Urinary bladder (tissue), 4 donors: ENCODE measurements at places on chromosomes 12 and 14. TPM values are rescaled to one million over a fixed set of nuclear protein-coding genes. Genes with fewer than 3 reads are reported as not detected.

IL26 gene
- total RNA-seq = not detected

ART4 gene
- total RNA-seq = 4.8 TPM

ALX1 gene
- 1.1 TPM for total RNA-seq

GSC gene
- 0.79 TPM for total RNA-seq

- DNase-seq = no peak
These were observed 65.1 kb upstream of the SLCO1B1 start for GRCh38 chr12:21065845-21066244.

DNA sequence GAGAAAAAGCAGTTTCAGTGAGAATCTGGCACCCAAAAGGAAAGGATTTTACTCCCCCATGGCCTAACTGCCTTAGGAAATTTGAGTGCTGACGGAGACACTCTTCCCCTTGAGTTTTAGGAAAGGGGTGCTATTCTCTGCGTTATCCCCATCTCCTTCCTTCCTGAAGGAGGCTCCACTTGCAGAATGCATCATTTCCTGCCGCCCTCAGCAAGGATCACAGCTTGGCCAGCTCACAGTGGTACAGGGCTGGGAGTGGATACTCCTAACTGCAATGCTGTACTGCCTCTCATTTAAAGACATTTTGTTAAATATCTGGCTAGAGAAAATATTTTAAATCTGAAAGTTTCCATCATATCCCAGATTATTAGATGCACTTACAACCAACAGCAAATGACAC is 33.0 kb downstream of the RDH12 start:
- DNase-seq = no peak

DNA sequence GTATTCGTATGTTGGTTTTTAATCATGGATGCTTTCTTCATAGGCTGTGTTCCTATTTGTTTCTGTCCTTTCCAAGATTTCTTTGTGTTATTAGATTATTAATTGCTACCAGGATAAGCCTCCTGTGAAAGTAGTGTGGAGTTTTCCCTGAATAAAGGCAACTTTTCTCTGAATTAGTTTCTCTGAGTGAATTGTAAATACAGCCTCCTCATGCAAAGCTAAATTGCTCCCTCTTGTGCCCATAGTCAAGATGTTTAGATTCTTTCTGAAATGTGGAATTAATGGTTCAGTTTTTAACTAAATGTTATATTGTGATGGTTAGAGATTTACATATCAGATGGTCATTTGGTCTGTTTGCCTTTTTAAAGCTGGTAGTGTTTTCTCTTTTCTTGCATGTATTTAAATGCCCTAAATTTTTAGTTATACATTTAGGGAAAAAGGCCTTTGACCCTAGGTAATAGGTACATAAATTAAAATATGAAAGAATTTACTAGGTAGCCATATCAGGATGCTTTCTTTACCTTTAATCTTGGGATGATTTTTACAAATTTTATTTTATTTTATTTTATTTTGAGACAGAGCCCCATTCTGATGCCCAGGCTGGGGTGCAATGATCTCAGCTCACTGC is 8.9 kb downstream of the APAF1 start:
- peak; percentile 17 for DNase-seq

GRCh38 chr12:11040162-11040561 is 9.0 kb upstream of the TAS2R31 start:
- DNase-seq = no peak

DNA sequence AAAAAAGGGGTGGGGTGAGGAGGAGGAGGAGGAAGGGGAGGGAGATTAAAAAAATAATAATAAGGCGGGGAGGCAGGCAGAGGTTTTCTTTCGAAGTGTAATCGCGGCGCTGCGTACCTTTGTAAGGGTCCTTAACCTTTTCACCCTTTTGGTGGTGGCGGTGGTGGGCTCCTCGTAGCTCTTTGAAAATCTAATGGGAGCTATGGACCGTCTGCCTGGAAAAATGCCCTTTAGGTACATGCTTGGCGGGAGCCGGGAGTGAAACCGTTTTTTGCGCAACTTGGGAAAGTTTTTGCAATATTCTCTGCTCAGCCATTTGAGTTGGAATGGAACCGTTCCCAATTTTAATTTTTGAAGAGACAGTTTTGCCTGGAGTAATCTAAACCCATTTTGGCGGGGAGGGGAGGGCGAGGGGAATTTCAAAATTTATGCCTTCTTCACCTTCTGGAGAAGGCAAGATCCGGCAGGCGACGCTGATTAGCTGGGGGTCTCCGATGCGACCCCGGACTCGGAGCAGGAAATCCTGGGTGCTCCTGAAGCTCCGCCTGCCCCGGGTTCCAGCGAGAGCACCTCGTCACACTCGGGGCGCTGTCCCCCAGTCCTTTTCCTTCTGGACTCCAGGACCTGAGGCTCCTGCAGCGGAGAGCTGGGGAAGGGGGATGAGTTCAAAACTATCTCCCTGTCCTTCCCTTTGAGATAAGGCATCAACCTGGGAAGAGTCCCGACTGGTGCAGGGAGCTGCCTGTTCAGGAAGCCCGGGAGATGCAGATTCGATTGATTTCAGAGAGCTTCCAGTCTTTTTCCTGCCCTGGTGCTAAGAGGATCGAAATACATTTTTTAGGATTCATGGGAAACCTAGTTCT is 74.6 kb upstream of the TBX5 start:
- DNase-seq = no peak

OXA1L gene
- total RNA-seq = 74.1 TPM

AGAP2 gene
- 1.4 TPM for total RNA-seq

PNN gene
- total RNA-seq = 38.4 TPM

DNA sequence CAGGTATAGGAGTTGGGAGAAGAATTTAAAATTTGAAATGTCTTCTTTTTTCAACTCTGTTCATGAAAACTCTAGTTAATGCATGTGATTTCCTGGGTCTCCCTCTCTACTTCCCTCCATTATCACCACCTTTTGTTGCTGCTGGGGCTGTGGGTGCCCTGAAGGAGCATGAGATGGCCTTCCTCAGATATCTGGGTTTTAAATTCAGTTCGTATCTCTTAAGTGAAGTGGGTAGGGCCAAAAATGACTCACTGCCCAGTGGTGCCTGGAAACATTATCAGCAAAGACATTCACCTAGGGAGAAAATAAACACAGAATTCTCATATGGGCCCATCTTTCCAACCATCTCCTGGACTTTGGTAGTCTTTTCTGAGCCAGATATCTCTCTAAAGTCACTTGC is 234.9 kb upstream of the PLEKHG7 start:
- DNase-seq = no peak

APOF gene
- not detected for total RNA-seq

CD69 gene
- total RNA-seq = 13.7 TPM

GRCh38 chr12:6520186-6520585 is 14.1 kb upstream of the GAPDH start:
- no peak for DNase-seq

DNA sequence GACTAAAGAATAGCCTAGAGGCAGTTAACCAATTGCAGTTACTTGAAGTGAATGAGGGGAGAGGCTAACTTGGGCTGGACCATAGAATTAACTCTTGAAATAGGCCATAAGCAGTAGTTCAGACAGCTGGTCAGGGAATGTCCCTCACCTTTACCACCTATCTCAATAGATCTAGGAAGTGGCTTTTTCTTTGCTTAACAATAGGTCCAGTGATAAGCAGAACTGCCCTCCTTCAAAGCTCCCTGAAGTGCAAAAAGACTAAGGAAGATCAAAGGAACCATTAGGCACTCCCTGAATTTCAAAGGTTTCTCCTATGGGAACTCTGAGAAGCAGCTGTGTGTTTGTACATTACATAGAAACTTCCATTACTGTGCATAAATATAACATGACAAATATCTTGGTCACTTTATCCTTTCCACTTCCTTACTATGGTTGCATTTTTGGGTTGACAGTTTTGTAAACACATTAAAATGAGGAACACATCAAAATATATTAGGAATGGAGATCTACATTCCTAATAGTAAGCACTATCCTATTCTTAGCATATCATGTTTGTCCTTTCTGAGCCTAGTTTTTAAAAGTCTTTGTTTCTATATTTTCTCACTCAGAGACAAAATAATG is 7.2 kb upstream of the NAA30 start:
- DNase-seq = no peak

GRCh38 chr12:64566831-64567517 is 43.3 kb upstream of the RASSF3 start:
- DNase-seq = no peak

GRCh38 chr14:71165121-71166031 is 258.1 kb downstream of the PCNX1 start:
- no peak for DNase-seq

TAS2R7 gene
- total RNA-seq = not detected

DNA sequence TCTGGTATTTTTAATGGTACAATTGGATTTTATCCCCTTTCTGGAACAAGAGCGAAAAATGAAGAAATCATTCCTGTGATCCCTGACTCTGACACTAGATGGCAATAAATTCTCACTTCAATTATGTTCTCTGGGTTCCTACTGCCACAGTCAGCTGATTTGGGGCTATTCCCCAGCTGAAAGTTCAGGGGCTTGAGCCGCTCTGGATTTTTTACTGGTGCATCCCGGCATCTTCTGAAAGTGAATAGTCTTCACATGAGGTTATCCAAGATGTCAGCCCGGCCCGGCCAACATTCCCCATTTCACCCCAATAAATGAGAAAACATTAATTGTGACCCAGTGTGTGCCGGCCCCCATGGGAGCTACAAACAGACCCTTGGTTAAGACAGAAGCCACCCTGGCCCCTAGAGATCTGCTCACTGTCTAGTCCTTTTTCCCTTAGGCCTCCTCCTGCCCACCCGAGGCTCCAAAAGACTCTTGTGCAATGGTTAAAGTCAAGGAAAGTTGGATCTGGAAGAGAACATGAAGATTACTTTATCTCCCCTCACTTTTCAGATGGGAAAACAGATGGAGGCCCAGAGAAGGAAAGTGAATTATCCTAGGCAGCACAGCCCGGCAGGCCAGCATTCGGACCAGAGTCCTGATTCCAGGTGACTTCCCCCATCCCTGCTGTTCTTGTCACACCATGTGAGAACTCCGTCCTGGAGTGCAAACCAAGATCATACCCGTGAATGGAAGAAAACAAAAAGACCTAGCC is 20.8 kb downstream of the CKAP4 start:
- no peak for DNase-seq

DNA sequence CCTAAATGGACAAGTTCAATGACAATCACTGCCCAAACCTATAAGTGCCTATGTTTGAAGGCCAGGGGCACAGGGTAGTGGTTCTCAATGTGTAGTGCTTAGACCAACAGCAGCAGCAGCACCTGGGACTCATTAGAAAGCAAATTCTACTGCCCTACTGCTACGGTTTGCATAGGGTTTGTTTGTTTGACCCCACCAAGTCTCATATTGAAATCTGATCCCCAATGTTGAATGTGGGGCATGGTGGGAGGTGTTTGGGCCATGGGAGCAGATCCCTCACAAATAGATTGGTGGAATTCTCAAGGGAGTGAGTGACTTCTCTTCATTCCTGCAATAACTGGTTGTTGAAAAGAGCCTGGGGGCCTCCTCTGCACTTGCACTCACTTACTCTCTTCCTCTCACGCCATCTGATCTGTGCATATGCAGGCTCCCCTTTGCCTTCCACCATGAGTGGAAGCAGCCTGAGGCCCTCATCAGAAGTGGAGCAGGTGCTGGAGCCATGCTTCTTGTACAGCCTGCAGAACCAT is 39.5 kb downstream of the PPM1H start:
- no peak for DNase-seq

GRCh38 chr14:79009286-79009685 is 839.1 kb downstream of the NRXN3 start:
- DNase-seq = no peak

DNA sequence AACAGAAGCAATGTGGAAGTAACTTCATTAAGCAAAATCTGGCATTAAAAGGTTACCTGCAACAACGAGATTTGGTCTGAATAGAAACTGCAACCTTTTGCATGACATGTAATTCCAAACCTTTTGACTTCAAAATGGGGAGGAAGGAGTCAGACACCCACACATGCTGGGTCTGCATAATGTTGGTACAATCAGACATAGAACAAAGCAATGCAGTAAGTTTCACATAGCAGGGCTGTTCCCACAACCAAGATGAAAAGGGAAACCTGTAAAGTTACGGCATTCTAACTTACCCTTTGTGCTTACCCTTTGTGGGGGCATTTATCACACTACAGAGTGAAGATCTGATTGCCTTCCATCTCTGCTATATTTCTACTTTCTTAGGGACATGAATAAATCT is 10.1 kb upstream of the SLC35F4 start:
- no peak for DNase-seq
